T-helper 2 cell treated with Interferon-gamma antibody and Interleukin-4, amounts not matched to agents 5 μg/mL and 100 μg/mL, for 36 hours (primary cell): ENCODE measurements at places on chromosomes 4 and X.

DNA sequence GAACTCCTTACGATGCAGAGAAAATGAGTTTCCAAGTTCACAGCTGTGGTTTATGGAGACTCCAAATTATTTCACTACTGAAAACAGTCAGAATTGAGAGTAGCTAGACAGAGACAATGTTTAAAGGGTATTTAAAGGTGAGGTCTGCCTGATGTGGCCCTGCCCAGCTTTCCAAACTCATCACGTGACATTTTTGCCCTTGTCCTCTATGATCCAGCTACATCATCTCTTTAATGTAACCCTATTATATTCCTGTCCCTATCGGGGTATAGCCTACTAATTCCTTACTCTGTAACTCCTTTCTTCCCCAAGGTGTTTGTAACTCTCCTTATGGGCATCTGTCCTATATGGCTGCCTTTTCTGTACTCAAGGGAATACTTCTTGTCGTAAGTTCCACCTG lies 297.2 kb downstream of the GRXCR1 start:
- no peak for DNase-seq

DNA sequence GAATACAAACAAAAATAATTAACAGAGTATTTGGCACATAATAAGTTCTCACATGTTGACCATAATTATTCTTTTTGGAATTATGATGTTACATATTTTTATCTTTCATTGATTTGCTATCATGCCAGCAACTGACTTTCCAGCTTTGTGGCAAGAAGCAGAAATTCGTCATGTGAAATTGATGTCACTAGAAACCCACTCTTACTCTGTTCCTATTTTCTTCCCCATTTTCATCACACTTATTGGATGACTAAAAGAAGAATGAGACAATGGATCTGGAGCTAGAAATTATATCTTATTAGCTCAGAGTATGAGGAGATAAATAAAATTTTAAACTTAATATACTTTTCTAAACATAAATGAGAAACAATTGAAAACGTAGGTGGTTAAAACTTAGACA lies 31.9 kb downstream of the EGF start:
- no peak for DNase-seq

DNA sequence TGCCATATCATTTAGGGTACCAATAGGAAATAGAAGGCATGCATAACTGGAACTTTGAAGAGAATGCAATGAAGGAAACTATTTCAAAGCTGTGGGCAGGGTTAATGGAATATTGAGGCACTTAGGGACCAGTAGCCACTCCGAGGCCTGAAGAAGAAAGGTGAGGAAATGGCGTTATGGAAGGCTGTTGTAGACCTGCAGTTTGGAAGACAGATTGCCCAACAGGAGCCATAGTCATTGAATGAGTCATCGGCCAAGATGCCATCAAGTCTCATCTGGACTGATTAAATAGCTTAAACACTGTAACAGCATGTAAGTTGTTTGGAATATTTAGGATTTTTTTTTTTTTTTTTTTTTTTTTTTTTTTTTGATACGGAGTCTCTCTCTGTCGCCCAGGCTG lies 11.6 kb downstream of the CXCL13 start:
- DNase-seq: no peak

DNA sequence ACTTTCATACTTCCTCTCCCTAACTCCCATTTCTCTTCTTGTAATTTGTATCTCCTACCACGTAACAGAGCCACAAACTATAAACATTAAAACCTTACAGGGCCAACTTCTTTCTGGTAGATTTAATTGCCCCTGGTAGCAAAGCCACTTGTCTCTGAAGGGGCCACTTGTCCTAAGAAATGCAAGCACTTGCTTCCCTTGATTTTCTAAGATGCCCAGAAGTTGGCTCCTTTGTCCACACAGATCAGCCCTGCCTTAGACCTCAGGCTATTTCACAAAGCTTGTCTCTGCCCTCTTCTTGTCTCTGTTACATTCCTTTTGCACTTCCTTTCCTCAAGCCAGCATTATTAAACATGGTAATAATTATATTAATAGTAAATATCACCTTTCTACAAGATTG lies 80.6 kb upstream of the CXXC4 start:
- no peak for DNase-seq

- no peak for DNase-seq
Measured at GRCh38 chr4:33746979-33747378, 2497.3 kb downstream of the ARAP2 start.

DNA sequence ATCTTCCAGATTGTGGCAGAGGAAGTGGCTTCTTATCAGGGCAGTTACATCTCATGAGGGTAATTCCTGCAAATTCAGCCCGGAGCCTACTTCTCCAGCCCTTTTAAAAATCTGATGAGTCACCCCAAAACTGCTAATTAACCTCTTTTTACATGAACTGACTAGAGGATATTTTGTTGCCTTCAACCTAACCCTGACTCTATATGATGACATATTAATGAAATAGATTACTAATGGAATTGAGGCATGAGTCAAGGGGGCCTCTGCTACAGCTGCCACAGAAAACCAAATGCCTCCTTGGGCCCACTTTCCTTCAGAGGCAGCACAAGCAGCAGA lies 72.5 kb downstream of the QRFPR start:
- DNase-seq: no peak

GRCh38 chr4:94507281-94507680 lies 55.5 kb downstream of the PDLIM5 start:
- no peak for DNase-seq

GRCh38 chr4:95095348-95095974 lies 337.7 kb downstream of the BMPR1B start:
- DNase-seq: no peak

- no peak for DNase-seq
Measured at GRCh38 chr4:154124539-154125255, 335.8 kb upstream of the SFRP2 start.

DNA sequence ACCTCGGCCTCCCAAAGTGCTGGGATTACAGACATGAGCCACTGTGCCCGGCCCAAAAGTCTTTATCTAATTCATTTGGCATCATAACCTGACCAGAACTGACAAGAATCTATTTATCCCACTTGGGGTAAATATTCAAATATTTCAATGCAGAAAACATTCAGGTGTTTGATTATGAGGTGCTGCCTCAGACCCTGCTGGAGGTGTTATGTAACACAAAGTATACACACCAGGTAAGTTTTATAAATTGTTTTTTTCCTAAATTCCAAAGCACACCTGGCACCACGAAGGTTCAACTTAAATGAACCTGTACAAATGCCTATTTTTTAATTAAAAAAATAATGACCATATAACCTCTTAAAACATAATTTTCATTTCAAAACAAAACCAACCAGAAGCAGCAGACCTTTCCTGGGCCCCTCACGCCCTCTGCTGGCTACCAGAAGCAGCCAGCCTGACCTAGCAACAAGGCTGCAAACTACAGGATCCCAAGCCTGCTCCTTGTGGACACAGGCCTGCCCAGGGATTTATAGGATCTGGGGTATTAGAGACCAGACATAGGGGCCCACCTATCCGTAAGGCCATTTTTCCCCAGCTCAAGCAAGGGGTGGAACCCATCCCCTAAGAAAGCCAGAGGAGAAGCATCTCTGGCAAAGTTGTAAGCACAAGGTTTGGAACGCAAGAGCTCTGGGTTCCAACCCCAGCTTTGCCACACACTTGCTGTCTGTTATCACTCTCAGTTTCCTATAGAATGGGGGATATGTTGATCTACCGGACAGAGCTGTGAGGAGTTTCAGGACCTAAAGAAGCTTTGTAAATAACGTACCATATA lies 11.7 kb downstream of the OTUD5 start:
- DNase-seq: no peak

- DNase-seq: no peak
Measured at GRCh38 chr4:146029147-146029546, 90.5 kb upstream of the ZNF827 start.

DNA sequence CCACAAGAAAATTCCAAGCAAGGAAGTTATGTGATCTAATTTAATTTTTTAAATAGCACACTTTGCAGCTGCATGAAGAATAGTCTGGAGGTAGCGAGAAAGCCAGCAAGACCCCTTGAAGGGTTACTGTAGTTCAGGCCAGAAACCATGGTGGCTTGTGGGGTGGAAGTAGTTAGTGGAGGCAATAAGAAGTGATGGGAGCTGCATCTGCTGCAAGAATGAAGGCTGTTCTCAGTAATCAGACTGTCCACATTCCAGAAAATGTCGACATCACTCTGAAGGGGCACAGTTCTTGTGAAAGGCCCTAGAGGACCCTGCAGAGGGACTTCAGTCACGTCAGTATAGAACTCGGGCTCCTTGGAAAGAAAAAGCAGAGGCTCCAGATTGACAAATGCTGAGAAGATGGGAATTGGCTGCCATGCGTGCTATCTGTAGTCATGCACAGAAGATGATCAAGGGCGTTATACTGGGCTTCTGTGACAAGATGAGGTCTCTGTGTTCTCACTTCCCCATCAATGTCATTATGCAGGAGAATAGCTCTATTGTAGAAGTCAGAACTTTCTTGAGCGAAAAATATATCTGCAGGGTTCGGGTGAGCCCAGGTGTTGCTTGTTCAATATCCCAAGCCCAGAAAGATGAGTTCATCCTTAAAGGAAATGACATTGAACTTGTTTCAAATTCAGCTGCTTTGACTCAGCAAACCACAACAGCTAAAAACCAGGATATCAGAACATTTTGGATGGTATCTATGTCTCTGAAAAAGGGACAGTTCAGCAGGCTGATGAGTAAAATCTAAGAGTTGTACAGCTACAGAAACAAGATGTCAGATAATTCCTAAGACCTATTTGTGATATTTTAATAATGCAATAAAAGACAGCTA lies 254.2 kb downstream of the CBR4 start:
- DNase-seq: no peak

DNA sequence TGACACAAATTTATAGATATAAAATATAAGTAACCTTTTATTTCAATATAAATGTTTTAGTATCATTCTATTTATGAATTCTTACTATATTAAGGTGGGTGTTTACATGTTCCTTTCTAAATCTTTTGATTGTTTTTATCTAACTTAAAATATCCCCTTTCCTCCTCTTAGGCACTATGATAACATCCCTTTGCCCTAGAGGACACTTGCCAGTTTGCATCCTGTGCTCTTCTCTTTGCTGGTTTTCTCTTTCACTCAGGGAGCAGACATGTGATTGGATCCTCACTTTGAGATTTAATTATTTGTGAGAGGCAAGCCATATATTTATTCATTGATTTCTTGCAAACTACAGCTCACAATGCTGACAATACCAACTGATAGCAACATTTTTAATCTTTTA lies 16.2 kb downstream of the LRIT3 start:
- no peak for DNase-seq

GRCh38 chrX:101485212-101485949 lies at the start of gene ARMCX4:
Gene ARMCX4 (plus strand): TSS chrX:101485456. CDS start chrX:101488590, 3,134 bp downstream.
- peak; percentile 24 for DNase-seq

DNA sequence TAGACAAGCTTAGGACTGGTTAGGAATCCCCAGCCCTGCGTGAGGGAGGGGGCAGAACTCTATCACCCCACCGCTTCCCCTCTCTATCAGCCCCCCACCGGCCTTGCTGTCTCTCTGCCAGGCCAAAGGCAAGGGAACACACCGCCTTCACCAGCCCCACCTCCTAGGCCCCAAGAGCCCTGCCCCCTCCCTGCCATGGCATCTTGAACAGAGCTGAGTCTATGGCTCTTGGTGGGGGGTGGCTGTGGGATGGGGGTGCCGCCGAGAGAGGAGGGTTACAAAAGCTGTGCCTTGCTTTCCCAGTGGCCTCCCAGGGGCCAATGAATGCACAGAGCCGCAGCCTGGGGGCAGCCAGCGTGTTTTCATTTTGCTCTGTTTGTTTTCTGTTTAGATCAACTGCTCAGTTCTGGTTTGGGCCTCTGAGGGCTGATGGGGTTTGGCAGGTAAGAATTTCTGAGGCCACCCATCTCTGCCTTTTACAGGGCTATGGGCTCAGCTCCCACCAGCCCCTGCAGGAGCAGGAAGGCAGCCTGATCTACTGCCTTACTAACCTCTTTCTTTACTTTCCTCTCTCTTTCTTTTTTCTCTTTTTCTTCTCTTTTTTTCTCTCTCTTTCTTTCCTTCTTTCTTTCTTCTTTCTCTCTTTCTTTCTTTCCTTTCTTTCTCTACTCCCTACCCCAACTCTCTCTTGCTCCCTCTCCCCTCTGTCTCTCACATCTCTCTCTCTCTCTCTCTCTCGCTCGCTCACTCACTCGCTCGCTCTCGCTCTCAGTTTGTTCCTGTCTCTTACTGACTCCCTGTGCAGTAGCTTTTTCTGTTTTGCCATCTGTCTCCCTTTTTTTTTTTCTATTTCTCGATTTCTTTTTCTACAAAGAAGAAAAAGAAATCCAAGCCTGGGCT lies 128.3 kb downstream of the PJA1 start:
- no peak for DNase-seq

- no peak for DNase-seq
Measured at GRCh38 chrX:85897362-85898126, 149.8 kb downstream of the CHM start.

GRCh38 chrX:103431316-103431715 lies 55.0 kb downstream of the BEX3 start:
- no peak for DNase-seq

DNA sequence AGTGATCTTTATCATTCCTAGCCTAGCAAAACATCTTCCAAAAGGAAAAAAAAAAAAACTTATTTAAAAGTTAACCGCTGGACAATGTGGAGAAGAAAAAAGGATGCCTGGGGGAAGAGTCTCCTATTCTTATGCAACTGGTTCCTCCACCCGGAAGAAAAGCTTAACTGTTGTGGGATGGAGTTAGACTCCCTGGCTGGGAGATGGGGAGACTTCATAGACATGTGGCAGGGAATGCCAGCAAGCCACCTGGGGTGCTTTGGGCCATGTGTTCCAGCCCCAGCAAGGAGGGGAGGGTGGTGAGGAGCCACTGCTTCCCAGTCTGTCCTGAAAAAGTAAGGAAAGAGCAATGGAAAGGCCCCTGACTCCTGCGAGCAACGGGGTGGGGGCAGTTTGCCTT lies 119.4 kb upstream of the SPIN4 start:
- no peak for DNase-seq
